ENCODE measurements at places on chromosomes 6 and 20. TPM values are rescaled to one million over a fixed set of nuclear protein-coding genes. Genes with fewer than 3 reads are reported as not detected.

The TSPO2 gene
- not detected for total RNA-seq

DNA sequence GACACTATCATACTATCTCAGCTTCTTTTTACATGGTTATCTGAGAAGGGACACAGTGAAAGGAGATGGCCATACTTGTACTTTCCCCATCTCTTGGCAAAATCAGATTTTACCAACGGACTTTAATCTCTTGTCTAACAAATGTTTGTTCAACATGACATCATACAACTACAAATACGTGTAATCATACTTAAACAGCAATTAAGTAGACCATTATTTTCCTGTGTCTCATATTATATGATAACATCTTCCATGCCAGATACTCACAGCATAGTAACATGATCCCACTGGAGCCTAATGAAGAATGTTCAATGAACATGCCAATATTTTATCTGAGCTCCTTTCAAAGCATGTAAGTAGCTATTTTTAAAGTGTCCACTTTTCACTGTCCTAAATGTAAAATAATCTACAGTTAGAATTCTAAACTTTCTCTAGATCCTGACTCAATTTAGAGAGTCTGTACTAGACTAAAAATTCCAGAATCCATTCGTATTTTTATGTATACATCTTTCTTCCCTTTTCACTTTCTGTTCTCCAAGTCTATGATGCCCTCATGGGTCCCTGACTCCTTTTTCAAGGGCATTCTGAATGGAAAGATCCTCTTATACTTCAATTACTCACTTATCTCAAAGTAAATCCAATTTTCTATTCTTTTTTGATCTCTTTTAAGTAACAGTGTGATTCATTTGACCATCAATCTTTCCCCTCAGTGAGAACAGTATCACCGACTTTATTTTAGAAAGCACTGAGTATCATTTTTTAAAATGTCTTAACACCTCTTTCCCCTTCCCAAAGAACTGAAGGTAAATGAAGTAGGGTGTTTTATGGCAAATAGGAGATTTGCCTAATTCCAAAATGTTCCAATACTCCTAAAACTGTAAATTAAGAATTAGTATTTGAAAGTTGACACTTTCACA lies 133.5 kb downstream of the CDK19 start:
- H3K27ac ChIP-seq, result peak overlapping the region; percentile 67
- no peaks in the 10 kb centered on the region for H3K36me3 ChIP-seq
- H3K4me1 ChIP-seq, result peaks cover 12% of the 10 kb centered on the region
- H3K4me3 ChIP-seq, result no peak overlapping the region
- no peaks in the 10 kb centered on the region for H3K27me3 ChIP-seq

DNA sequence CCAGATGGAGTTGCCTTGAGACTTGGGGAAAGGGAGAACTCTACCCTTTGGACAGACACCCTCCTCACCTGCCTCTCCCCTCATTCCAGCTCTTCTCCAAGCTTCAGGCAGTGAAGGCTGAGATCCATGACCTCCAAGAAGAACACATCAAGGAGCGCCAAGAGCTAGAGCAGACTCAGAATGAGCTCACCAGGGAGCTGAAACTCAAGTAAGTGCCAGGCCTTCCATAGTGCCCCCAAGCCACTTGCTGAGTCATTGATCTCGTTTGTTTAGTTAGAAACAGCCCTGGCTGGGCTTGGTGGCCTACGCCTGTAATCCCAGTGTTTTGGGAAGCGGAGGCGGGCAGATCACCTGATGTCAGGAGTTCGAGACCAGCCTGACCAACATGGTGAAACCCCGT lies 39.2 kb downstream of the KIF3B start:
- H3K4me1 ChIP-seq, result peaks cover 3% of the 10 kb centered on the region
- H3K36me3 ChIP-seq, result peaks cover 36% of the 10 kb centered on the region
- no peak overlapping the region for H3K4me3 ChIP-seq
- H3K27me3 ChIP-seq, result no peaks in the 10 kb centered on the region

DNA sequence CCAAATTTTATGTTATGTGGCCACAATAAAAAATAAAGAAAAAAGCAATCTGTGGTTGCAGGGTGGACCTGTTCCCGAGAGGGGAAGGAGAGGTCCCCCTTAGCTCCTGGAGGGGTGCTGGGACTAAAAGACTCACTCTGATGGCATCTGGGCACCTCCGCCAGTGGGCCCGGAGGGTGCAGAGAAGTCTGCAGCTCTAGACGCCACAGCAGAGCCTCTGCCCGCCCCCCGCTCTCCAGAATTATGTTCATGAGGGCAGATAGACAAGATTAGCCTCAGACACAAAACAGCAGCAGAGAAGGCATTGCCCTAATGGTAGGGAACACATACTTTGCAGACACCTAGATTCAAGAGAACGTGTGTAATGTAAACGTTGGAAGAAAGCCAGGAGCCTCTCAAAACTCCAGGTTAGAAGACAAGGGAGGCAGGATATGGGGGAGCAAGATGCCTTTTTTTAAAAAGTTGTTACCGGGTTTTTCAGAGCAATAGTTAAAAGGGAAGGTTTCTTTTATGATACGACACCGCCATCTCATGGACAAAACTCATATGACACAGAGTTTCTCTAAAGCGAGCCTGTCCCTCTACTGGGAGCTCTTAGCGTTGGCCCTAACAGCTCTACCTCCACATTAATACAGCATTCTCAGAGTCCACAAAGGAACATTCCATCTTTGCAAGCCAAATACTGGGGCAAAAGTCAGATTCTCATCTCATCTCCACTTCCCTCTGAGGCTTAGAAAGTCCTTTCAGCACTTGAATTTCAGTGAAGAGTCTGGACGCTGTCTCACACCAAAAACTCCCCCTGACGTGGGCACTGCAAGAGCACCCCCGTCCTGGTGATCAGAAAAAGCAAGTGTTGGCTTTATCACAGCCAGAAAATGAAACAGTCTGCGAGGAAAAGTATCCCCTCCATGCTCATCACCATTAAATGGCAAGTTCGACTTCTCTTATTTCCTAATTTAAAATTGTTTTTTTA lies 47.2 kb downstream of the FOXF2 start:
- peaks cover 36% of the 10 kb centered on the region for H3K27me3 ChIP-seq
- H3K4me3 ChIP-seq, result no peak overlapping the region
- peak; percentile 54 for DNase-seq
- H3K36me3 ChIP-seq, result no peaks in the 10 kb centered on the region

The TNNC2 gene
- total RNA-seq, result not detected

DNA sequence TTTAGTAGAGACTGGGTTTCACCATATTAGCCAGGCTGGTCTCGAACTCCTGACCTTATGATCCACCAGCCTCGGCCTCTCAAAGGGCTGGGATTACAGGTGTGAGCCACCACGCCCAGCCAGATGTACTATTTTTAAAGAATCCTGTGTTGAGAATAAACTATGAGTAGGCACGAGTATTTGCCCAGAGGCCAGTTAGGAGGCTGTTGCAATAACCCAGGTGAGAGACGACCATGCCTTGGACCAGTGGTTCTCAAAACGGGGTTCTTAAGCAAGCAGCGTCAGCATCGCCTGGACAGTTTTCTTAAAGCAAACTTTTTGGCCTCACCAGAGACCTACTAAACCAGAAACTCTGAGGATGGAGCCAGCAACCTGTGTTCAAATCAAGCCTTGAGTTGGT lies 258.8 kb downstream of the ZNF217 start:
- H3K4me3 ChIP-seq, result no peak overlapping the region
- no peak for DNase-seq
- H3K36me3 ChIP-seq, result no peaks in the 10 kb centered on the region
- H3K27me3 ChIP-seq, result no peaks in the 10 kb centered on the region
- H3K4me1 ChIP-seq, result peaks cover 7% of the 10 kb centered on the region
- H3K27ac ChIP-seq, result no peak overlapping the region

- DNase-seq, result no peak
- no peak overlapping the region for H3K27ac ChIP-seq
- no peaks in the 10 kb centered on the region for H3K27me3 ChIP-seq
- peaks cover 15% of the 10 kb centered on the region for H3K36me3 ChIP-seq
Observed at GRCh38 chr20:37315021-37315451, 25.6 kb downstream of the MANBAL start.

DNA sequence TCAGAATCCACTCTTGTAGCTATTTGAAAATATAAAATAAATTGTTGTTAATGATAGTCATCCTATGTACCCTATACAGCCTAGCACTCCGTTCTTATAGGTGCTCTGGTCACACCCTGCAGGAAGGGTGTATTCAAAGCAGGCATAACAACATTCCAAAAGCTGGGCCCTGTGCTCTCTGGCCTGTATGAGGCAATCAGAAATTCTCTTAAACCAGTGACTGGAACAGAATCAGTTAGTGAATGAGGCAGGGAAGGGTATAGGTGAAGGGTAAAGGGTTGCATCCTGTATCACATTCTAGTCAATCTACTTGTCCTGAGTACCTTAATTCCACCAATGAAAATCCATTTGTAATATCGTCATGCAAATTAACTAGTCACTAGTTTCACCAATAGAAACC lies 154.5 kb upstream of the ZNF217 start:
- H3K36me3 ChIP-seq, result no peaks in the 10 kb centered on the region
- no peak overlapping the region for H3K27ac ChIP-seq
- H3K27me3 ChIP-seq, result no peaks in the 10 kb centered on the region
- H3K4me1 ChIP-seq, result peaks cover 13% of the 10 kb centered on the region
- DNase-seq, result no peak
- H3K4me3 ChIP-seq, result no peak overlapping the region

The UFL1 gene
- total RNA-seq, result 20.7 TPM

The SLC12A5 gene
- 8.8 TPM for total RNA-seq

DNA sequence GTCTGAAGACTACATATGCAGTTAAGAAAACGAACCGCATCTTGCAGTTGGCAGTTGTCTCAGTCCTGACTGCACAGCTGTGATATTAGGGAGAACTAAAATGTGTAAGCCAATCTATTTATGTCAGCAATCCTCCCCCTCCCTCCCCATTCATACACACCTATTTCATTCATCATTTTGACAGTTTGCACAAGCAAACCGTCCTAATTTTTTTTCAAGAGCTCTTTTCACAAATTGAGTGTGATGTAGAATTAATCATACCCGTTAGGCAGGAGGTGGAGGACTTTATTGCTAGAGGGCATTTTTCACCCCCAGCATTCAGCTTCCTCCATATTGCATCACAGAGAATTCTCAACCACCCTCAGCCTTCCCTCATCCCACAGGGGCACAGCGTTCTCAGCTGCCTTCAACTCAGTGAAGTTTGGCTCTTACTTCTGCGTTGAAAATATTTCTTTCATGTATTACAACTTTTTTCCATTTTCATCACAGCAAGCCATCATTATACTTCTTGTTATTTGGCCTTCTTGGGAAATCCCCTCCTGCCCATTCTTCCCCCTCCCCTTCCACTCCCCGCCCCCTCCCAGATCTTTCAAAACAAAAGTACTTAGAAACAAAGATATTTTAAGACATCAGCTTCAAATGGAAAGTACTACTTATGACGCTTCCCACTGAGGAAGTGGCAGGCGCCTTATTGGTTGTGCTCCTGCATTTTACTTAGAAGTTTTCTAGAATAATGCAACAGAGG lies 37.5 kb downstream of the NOX3 start:
- H3K27me3 ChIP-seq, result no peaks in the 10 kb centered on the region
- no peak overlapping the region for H3K4me3 ChIP-seq
- H3K27ac ChIP-seq, result no peak overlapping the region
- H3K36me3 ChIP-seq, result no peaks in the 10 kb centered on the region
- DNase-seq, result no peak

The GRM4 gene
- 0.38 TPM for total RNA-seq

GRCh38 chr20:32227306-32227705 lies 19.6 kb downstream of the POFUT1 start:
- peak overlapping the region; percentile 86 for H3K27ac ChIP-seq
- H3K4me1 ChIP-seq, result no peaks in the 10 kb centered on the region
- no peaks in the 10 kb centered on the region for H3K27me3 ChIP-seq
- peaks cover 29% of the 10 kb centered on the region for H3K36me3 ChIP-seq
- no peak for DNase-seq
- no peak overlapping the region for H3K4me3 ChIP-seq

The KHDC1L gene
- not detected for total RNA-seq

GRCh38 chr6:100186552-100186951 lies 192.5 kb upstream of the MCHR2 start:
- H3K4me3 ChIP-seq, result no peak overlapping the region
- no peak overlapping the region for H3K27ac ChIP-seq
- DNase-seq, result no peak
- H3K27me3 ChIP-seq, result peaks cover 3% of the 10 kb centered on the region
- H3K4me1 ChIP-seq, result no peaks in the 10 kb centered on the region

DNA sequence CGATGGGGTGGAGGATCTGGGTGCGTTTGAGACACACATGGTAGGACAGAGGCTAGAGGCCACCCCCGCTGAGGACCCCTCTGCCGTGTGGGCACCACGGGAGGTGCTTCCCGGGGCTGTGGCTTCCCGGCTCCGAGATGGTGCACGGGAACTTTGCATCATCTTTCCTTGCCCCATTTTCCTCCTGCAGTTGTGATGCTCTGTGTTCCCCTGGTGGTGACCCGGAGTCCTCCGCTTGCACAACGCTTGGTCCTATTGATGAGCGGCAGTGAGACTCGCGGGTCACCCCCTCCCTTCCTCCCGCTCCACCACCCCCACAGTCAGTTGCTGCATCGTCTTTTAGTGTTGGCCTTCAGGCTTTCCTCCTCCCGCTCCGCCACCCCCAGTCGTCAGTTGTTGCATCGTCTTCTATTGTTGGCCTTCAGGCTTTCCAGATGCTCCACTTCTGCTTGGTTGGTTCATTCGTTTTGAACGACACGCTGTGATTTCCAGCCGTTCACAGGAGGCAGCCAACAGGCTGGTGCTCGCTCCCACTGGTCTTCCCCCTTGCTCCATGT lies 37.3 kb downstream of the PYGB start:
- H3K4me3 ChIP-seq, result no peak overlapping the region
- no peaks in the 10 kb centered on the region for H3K4me1 ChIP-seq
- DNase-seq, result no peak
- no peaks in the 10 kb centered on the region for H3K27me3 ChIP-seq
- H3K27ac ChIP-seq, result no peak overlapping the region
- peaks cover 19% of the 10 kb centered on the region for H3K36me3 ChIP-seq

DNA sequence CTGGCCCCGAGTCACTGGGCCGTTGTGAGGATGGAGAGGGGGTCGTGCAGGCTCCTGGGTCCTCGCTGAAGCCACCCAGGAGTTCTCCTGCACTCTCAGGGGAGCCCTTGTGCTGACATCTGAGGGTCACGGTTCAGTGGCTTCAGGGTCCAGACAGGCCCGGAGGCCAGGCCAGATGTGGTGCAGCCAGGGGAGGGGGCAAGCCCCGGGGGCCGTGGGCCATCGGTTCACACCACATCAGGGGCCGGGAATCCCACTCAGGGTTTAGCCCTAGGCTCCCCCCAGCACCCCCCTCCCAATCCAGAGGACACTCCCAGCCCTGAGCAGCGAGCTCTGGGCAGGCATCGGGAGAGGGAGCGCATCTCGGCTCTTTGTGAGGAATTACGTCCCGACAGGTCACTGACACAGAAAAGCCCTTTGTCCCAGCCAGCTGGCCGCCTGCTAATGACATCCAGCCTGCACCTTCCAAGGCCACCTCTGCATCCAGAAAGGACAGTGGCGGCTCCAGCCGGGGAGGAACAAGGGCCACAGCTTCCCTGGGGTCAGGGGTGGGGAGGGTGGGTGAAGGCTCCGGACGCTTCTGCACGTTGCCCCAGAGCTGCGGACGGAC lies 6.4 kb upstream of the CHRNA4 start:
- peaks cover 4% of the 10 kb centered on the region for H3K4me1 ChIP-seq
- H3K36me3 ChIP-seq, result no peaks in the 10 kb centered on the region
- no peak overlapping the region for H3K27ac ChIP-seq
- DNase-seq, result no peak
- H3K4me3 ChIP-seq, result no peak overlapping the region
- H3K27me3 ChIP-seq, result peaks cover 5% of the 10 kb centered on the region

The C6orf15 gene
- total RNA-seq, result not detected

- H3K27me3 ChIP-seq, result peaks cover 22% of the 10 kb centered on the region
- H3K4me1 ChIP-seq, result peaks cover 4% of the 10 kb centered on the region
- no peak overlapping the region for H3K4me3 ChIP-seq
- H3K27ac ChIP-seq, result no peak overlapping the region
- DNase-seq, result no peak
Observed at GRCh38 chr6:48073976-48074767, 36.8 kb downstream of the PTCHD4 start.

GRCh38 chr6:30769853-30770524 lies 25.6 kb upstream of the IER3 start:
- H3K27me3 ChIP-seq, result no peaks in the 10 kb centered on the region
- DNase-seq, result no peak
- H3K27ac ChIP-seq, result peak overlapping the region; percentile 93
- no peak overlapping the region for H3K4me3 ChIP-seq
- H3K36me3 ChIP-seq, result no peaks in the 10 kb centered on the region
